CD8-positive, alpha-beta memory T cell (primary cell): ENCODE measurements at places on chromosomes 5 and 9. TPM values are rescaled to one million over a fixed set of nuclear protein-coding genes. Genes with fewer than 3 reads are reported as not detected.

PDE6A gene
- total RNA-seq = not detected

RECK gene
- total RNA-seq = 3.7 TPM

TSSK1B gene
- total RNA-seq = not detected

IRX2 gene
- not detected for total RNA-seq

LCN12 gene
- 0.85 TPM for total RNA-seq

UBE2D2 gene
- 274 TPM for total RNA-seq

ANKRD18A gene
- total RNA-seq = 2.1 TPM

PCDHGA1 gene
- 0.09 TPM for total RNA-seq

HSPB3 gene
- not detected for total RNA-seq

WNT8A gene
- not detected for total RNA-seq

SPATA6L gene
- 0.51 TPM for total RNA-seq

MCTP1 gene
- total RNA-seq = 0.55 TPM

PCDHGA11 gene
- 0.13 TPM for total RNA-seq

LVRN gene
- 0.18 TPM for total RNA-seq

PAXX gene
- total RNA-seq = 82.2 TPM

ISL1 gene
- total RNA-seq = not detected

C9 gene
- not detected for total RNA-seq

SPINK1 gene
- total RNA-seq = not detected

PCDHA12 gene
- total RNA-seq = not detected

IFNK gene
- total RNA-seq = not detected

C5orf58 gene
- total RNA-seq = not detected

TMC1 gene
- total RNA-seq = not detected

ZFYVE16 gene
- 13.8 TPM for total RNA-seq

ABITRAM gene
- 15.1 TPM for total RNA-seq

SPATA31E1 gene
- not detected for total RNA-seq

PCDHA2 gene
- not detected for total RNA-seq

JAKMIP2 gene
- total RNA-seq = 1.8 TPM

C5orf52 gene
- not detected for total RNA-seq

IL9 gene
- total RNA-seq = 13.0 TPM

AGGF1 gene
- total RNA-seq = 35.1 TPM

PCDHGB7 gene
- not detected for total RNA-seq

ORM2 gene
- not detected for total RNA-seq

ZNF608 gene
- total RNA-seq = not detected

INSL4 gene
- total RNA-seq = not detected

TLN1 gene
- 248 TPM for total RNA-seq

CKMT2 gene
- not detected for total RNA-seq

PCDHB6 gene
- not detected for total RNA-seq

TICAM2 gene
- 0.72 TPM for total RNA-seq

ST6GALNAC6 gene
- total RNA-seq = 52.3 TPM

ZDHHC11B gene
- 0.40 TPM for total RNA-seq

CTNND2 gene
- not detected for total RNA-seq

F12 gene
- total RNA-seq = 10.3 TPM

PLPP6 gene
- total RNA-seq = 6.3 TPM

PARP8 gene
- 55.4 TPM for total RNA-seq

IFNA13 gene
- total RNA-seq = not detected

HK3 gene
- 1.5 TPM for total RNA-seq

IL3 gene
- 71.9 TPM for total RNA-seq

ENTPD8 gene
- total RNA-seq = not detected

BRD3OS gene
- total RNA-seq = 15.4 TPM

SUSD3 gene
- 12.3 TPM for total RNA-seq

SPAG8 gene
- 0.98 TPM for total RNA-seq

NIPSNAP3A gene
- 9.1 TPM for total RNA-seq

DAPK1 gene
- total RNA-seq = 3.7 TPM

TNFSF15 gene
- 0.20 TPM for total RNA-seq

MARCHF11 gene
- not detected for total RNA-seq

BHMT gene
- not detected for total RNA-seq
